ENCODE measurements at places on chromosomes 16 and 17.

DNA sequence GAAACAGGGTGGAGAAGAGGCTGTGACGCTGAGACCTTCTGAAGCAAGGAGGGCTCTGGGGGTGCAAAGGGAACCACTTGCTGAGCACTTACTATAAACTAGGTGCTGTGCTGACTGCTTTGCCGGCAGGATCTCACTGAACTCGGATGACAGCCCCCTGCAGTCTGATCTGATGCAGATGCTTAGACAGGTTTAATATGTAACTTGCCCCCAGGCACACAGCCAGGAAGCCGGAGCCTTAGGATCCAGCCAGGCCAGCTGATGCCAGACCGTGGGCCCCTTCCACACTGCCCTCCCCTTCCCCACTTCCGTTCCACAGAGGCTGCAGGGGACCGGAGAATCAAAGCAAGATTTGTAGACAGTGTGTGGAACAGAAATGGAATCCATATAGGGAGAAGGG is 23.1 kb downstream of the SPACA3 start:
- peak; percentile 14 for DNase-seq

- DNase-seq, result peak; percentile 76
Measured at GRCh38 chr16:71540-72401, 660 bp downstream of the RHBDF1 start.

DNA sequence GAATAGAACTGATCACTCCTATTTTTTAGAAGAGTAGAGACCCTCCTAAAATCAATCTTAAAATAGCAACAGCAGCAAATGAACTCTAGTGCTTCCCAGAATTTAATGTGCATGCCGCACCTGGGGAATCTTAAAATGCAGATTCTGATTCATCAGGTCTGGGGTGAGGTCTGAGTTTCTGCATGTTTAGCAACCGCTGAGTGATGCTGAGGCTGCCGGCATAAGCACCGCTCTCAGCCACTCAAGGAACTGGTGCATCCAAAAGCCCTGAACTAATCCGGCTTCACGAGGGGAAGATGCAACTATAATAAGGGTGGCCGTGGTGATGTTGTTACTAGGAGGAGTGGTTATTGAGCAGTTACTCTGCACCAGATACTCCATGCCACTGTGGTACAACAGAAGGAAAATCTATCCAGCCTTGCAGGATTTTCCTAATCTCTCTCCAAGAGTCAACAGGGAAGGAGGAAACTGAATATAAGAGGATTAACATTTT is 19.7 kb downstream of the SDK2 start:
- DNase-seq, result no peak

DNA sequence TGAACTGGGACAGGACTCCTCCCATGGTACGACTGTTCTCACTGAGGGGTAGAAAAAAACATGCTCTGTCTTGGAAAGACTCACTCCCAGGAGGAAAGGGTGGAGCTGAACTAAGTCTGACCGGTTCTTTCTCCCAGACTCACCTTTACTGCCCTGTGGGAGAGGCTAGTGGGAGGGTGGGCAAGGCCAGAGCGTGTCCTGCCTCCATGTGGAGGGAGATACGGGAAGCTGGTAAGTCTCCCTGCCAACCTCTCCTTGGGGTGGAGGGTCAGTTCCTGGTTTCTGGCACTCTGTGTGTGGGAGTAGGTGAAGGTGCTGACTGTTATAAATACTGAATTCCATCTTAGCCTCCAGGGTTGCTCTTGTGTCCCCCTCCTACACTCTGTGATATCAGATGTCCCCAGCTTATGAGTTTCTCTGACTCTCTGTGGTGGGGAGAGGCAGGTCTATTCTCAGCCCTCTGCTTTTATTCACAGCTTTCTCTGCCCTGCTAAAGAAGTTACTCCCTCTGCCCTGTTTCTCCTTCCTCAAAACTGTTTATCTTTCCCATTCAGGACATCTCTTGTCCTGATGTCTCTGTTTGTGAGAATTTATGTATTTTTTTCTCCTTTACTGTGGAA is 26.9 kb upstream of the FAM20A start:
- DNase-seq, result no peak

GRCh38 chr16:30186444-30186781 is 3.0 kb downstream of the CORO1A start:
- DNase-seq, result no peak
